ENCODE measurements at places on chromosomes 12 and 14.

- H3K36me3 ChIP-seq = no peaks in the 10 kb centered on the region
- no peaks in the 10 kb centered on the region for H3K27me3 ChIP-seq
- no peak for DNase-seq
- peaks cover 9% of the 10 kb centered on the region for H3K4me1 ChIP-seq
- no peak overlapping the region for H3K27ac ChIP-seq
Measured at GRCh38 chr14:68195126-68195525, 375.5 kb downstream of the RAD51B start.

- H3K4me1 ChIP-seq = no peaks in the 10 kb centered on the region
- H3K4me3 ChIP-seq = no peak overlapping the region
- no peaks in the 10 kb centered on the region for H3K27me3 ChIP-seq
- no peak overlapping the region for H3K27ac ChIP-seq
- DNase-seq = no peak
Measured at GRCh38 chr12:12433203-12433731, 76.4 kb downstream of the BORCS5 start.

- no peaks in the 10 kb centered on the region for H3K36me3 ChIP-seq
- no peaks in the 10 kb centered on the region for H3K4me1 ChIP-seq
- no peaks in the 10 kb centered on the region for H3K27me3 ChIP-seq
- no peak for DNase-seq
Measured at GRCh38 chr14:23432946-23433345, 2.5 kb downstream of the MYH7 start.

GRCh38 chr12:6372403-6373003, 2.9 kb downstream of the SCNN1A start:
- no peaks in the 10 kb centered on the region for H3K27me3 ChIP-seq
- H3K4me3 ChIP-seq = peak overlapping the region; percentile 72
- H3K36me3 ChIP-seq = no peaks in the 10 kb centered on the region
- peaks cover 66% of the 10 kb centered on the region for H3K4me1 ChIP-seq
- no peak for DNase-seq

- no peak overlapping the region for H3K27ac ChIP-seq
- H3K36me3 ChIP-seq = peaks cover 26% of the 10 kb centered on the region
- no peak overlapping the region for H3K4me3 ChIP-seq
- H3K27me3 ChIP-seq = no peaks in the 10 kb centered on the region
- no peak for DNase-seq
Measured at GRCh38 chr14:77286576-77286975, 15.6 kb upstream of the NGB start.

GRCh38 chr12:84816916-84817695, 95.5 kb downstream of the SLC6A15 start:
- H3K4me3 ChIP-seq = no peak overlapping the region
- H3K27ac ChIP-seq = no peak overlapping the region
- H3K36me3 ChIP-seq = no peaks in the 10 kb centered on the region
- no peaks in the 10 kb centered on the region for H3K4me1 ChIP-seq

DNA sequence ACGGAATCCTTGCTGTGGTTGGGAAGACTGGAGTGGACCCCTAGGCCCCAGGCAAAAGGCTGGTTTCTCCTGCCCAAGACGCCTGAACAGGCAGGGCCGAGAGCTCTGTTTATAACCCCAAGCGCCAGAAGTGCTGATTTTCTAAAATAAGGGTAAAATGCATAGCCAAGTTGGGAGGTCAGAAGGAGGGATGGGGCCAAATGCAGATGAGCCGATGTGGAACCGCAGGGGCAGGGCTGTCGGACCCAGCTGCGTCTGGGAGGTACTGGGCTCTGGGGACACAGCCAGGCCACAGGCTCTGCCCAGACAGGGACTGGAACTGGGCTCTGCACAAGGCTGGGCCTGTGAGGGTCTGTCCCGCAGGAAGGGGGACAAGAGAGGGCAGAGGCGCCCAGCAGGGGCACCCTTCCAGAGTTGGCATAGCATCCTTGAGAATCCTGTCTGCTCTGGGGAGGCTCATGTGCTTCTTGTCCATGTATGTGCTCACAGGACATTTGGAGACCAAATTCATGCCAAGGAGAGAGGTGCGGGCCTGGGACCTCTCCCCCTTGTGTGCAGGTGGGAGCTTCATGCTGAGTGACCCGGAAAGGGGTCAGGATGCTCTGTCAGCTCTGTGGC, 49.1 kb downstream of the JAG2 start:
- DNase-seq = no peak
- H3K36me3 ChIP-seq = no peaks in the 10 kb centered on the region
- H3K4me1 ChIP-seq = no peaks in the 10 kb centered on the region
- no peak overlapping the region for H3K27ac ChIP-seq
- H3K27me3 ChIP-seq = no peaks in the 10 kb centered on the region
- no peak overlapping the region for H3K4me3 ChIP-seq

- H3K36me3 ChIP-seq = no peaks in the 10 kb centered on the region
- H3K27me3 ChIP-seq = no peaks in the 10 kb centered on the region
- no peak overlapping the region for H3K27ac ChIP-seq
- no peak overlapping the region for H3K4me3 ChIP-seq
- H3K4me1 ChIP-seq = peaks cover 4% of the 10 kb centered on the region
Measured at GRCh38 chr12:25800101-25800500, 158.4 kb upstream of the RASSF8 start.

GRCh38 chr14:61641914-61642613, 53.2 kb upstream of the HIF1A start:
- no peaks in the 10 kb centered on the region for H3K4me1 ChIP-seq
- no peaks in the 10 kb centered on the region for H3K27me3 ChIP-seq
- H3K36me3 ChIP-seq = no peaks in the 10 kb centered on the region
- no peak for DNase-seq
- no peak overlapping the region for H3K27ac ChIP-seq

DNA sequence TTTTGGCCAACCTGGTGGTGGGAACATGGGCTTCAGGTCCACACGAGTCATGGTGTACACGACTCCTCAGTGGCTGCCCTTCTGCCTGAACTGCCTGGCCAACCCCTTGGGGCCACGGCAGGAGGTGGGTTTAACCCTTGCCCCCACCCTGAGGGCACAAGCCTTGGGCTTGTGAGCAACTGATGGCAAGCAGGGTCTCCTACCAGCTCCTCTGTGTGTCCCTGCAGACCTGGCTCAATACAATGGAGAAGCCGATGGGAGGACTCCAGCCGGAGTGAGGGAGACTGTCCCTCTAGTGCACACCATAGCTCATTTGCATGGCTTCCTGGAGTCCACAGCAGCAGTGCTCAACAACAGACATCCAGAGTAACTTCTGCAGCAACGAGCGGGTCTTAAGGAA, 28.0 kb downstream of the JAG2 start:
- H3K36me3 ChIP-seq = no peaks in the 10 kb centered on the region
- no peak overlapping the region for H3K27ac ChIP-seq
- no peak overlapping the region for H3K4me3 ChIP-seq
- H3K4me1 ChIP-seq = no peaks in the 10 kb centered on the region
- no peaks in the 10 kb centered on the region for H3K27me3 ChIP-seq

GRCh38 chr12:77225373-77225772, 160.0 kb upstream of the E2F7 start:
- H3K27ac ChIP-seq = no peak overlapping the region
- no peak overlapping the region for H3K4me3 ChIP-seq
- no peaks in the 10 kb centered on the region for H3K36me3 ChIP-seq
- no peaks in the 10 kb centered on the region for H3K27me3 ChIP-seq

GRCh38 chr12:14629832-14630710, 62.4 kb upstream of the PLBD1 start:
- peak; percentile 86 for DNase-seq
- no peaks in the 10 kb centered on the region for H3K36me3 ChIP-seq
- no peak overlapping the region for H3K27ac ChIP-seq
- no peaks in the 10 kb centered on the region for H3K4me1 ChIP-seq
- no peaks in the 10 kb centered on the region for H3K27me3 ChIP-seq
- no peak overlapping the region for H3K4me3 ChIP-seq

GRCh38 chr12:57162553-57163125, 15.2 kb upstream of the LRP1-AS start:
- H3K4me3 ChIP-seq = no peak overlapping the region
- peaks cover 95% of the 10 kb centered on the region for H3K36me3 ChIP-seq
- H3K27ac ChIP-seq = no peak overlapping the region
- H3K27me3 ChIP-seq = no peaks in the 10 kb centered on the region

GRCh38 chr12:103929046-103929783, 995 bp upstream of the HSP90B1 start:
- H3K36me3 ChIP-seq = peaks cover 14% of the 10 kb centered on the region
- peak; percentile 53 for DNase-seq
- peak overlapping the region; percentile 88 for H3K27ac ChIP-seq
- H3K4me1 ChIP-seq = no peaks in the 10 kb centered on the region

- H3K36me3 ChIP-seq = no peaks in the 10 kb centered on the region
- peaks cover 2% of the 10 kb centered on the region for H3K4me1 ChIP-seq
- H3K4me3 ChIP-seq = no peak overlapping the region
- no peak overlapping the region for H3K27ac ChIP-seq
- H3K27me3 ChIP-seq = no peaks in the 10 kb centered on the region
Measured at GRCh38 chr12:113898466-113898865, 67.7 kb downstream of the RBM19 start.

- H3K4me1 ChIP-seq = peaks cover 18% of the 10 kb centered on the region
- H3K36me3 ChIP-seq = no peaks in the 10 kb centered on the region
- no peaks in the 10 kb centered on the region for H3K27me3 ChIP-seq
- H3K4me3 ChIP-seq = no peak overlapping the region
- DNase-seq = no peak
- no peak overlapping the region for H3K27ac ChIP-seq
Measured at GRCh38 chr12:8722286-8722800, 24.6 kb downstream of the RIMKLB start.

DNA sequence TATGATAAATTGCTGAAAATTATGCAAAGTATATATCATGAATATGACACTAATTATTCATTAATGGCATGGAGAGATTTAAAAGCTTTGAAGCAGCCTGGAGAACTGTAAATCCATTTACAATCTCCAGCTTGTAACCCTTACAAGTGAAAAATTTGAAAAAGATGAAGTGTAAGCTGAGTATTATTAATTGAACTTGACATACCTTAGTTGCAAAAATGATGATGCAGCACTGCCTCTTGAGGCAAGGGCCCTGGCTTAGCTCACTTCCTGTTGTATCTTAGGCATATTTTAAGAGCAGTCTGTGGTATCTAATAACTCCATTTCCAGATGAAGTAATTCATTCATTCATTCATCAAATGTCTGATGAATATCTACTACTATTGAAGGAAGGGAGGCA, 158.6 kb downstream of the ANO4 start:
- no peak for DNase-seq
- no peaks in the 10 kb centered on the region for H3K36me3 ChIP-seq
- H3K4me1 ChIP-seq = peaks cover 3% of the 10 kb centered on the region
- no peaks in the 10 kb centered on the region for H3K27me3 ChIP-seq
- H3K4me3 ChIP-seq = no peak overlapping the region

DNA sequence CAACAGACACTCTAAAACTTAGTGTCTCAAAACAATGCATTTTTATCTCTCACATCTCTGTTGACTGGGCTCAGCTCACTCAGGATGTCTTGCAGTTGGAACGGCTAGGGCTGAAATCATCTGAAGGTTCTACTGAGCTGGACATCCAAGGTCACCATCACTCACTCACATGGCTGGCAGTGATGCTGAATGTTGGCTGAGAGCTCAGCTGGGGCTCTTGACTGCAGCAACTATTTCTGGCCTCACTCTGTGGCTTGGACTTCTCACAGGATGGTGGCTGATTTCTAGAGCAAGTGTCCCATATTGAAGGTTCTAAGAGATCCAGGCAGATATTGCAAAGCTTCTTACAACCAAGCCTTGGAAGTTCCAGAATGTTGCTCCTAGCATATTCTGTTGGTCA, 166.5 kb downstream of the ZFP36L1 start:
- no peak overlapping the region for H3K27ac ChIP-seq
- no peak for DNase-seq
- H3K27me3 ChIP-seq = no peaks in the 10 kb centered on the region
- peaks cover 9% of the 10 kb centered on the region for H3K4me1 ChIP-seq

GRCh38 chr12:69342421-69342820, 5.8 kb upstream of the LYZ start:
- no peaks in the 10 kb centered on the region for H3K36me3 ChIP-seq
- no peaks in the 10 kb centered on the region for H3K4me1 ChIP-seq
- no peak overlapping the region for H3K4me3 ChIP-seq
- H3K27me3 ChIP-seq = no peaks in the 10 kb centered on the region
- DNase-seq = no peak
- no peak overlapping the region for H3K27ac ChIP-seq

- no peaks in the 10 kb centered on the region for H3K27me3 ChIP-seq
- no peak overlapping the region for H3K4me3 ChIP-seq
- DNase-seq = no peak
- H3K4me1 ChIP-seq = no peaks in the 10 kb centered on the region
Measured at GRCh38 chr12:24431872-24432271, 482.4 kb upstream of the SOX5 start.

DNA sequence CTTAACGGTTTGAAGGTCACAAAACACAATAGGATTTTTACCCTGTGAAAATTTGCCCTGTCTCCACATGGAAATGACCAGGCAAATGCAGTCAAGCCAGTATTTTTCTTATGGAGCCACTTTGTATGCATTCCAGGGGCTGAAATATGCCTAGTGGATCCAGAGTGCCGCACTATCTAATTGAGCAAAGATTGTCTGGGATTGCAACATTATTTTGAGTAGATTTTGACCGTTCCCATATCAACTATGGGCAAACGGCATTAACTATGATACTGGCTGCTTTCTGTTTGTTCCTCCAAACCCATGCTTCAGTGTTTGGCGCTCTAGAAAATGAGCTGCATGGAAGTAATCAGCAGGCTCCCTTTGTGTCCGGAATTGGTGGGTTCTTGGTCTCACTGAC, 223.0 kb downstream of the BTG1 start:
- H3K27me3 ChIP-seq = no peaks in the 10 kb centered on the region
- H3K27ac ChIP-seq = no peak overlapping the region
- H3K4me3 ChIP-seq = no peak overlapping the region
- no peaks in the 10 kb centered on the region for H3K4me1 ChIP-seq

- H3K27me3 ChIP-seq = no peaks in the 10 kb centered on the region
- no peak overlapping the region for H3K4me3 ChIP-seq
- no peaks in the 10 kb centered on the region for H3K4me1 ChIP-seq
Measured at GRCh38 chr12:118183155-118183554, 47.2 kb downstream of the PEBP1 start.

DNA sequence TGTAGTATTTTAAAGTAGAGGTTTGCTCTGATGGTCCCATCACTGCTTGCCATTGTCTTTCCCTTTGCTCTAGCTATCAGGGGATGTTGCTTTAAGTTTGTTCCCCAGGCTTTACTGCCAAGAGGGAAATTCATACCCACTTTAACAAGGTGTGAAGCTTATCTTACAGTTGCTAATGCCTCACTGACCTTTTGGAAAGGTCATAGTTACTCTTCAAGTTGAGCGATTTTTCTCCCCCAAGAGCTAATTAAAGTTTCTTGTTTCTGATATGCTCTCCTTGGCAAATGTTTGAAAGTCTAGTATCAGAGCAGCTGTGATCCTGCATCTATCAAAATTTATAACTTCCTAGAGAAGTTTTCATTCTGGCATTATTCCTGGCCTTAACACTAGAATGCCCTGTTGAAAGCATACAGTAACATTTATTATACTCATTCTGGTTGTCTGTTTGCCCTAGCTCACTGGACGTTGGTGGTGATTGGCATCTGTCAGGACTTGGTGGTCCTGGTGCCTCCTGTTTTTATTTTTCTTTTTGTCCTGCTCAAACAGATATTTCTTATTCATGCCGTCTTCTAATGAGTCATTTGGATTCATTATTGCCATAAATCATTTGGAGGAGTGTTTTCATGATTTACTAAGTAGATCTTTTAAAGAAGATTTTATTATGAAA, 8.1 kb downstream of the ATP2A2 start:
- H3K27me3 ChIP-seq = no peaks in the 10 kb centered on the region
- H3K36me3 ChIP-seq = peaks cover 67% of the 10 kb centered on the region
- no peak for DNase-seq
- H3K4me1 ChIP-seq = 0 out of 2 replicates have a peak, but pooled peaks cover 3% of the 10 kb centered on the region
- H3K27ac ChIP-seq = no peak overlapping the region

GRCh38 chr12:39605501-39605900, 14.1 kb downstream of the ABCD2 start:
- no peak for DNase-seq
- H3K36me3 ChIP-seq = no peaks in the 10 kb centered on the region
- H3K4me1 ChIP-seq = no peaks in the 10 kb centered on the region
- no peak overlapping the region for H3K27ac ChIP-seq
- H3K27me3 ChIP-seq = no peaks in the 10 kb centered on the region
- H3K4me3 ChIP-seq = no peak overlapping the region

Measured in H1 (cell line).